ENCODE measurements at places on chromosomes 6 and 20.

- peak; percentile 77 for DNase-seq
These were observed 17.8 kb upstream of the FNDC1 start for GRCh38 chr6:159151266-159151855.

DNA sequence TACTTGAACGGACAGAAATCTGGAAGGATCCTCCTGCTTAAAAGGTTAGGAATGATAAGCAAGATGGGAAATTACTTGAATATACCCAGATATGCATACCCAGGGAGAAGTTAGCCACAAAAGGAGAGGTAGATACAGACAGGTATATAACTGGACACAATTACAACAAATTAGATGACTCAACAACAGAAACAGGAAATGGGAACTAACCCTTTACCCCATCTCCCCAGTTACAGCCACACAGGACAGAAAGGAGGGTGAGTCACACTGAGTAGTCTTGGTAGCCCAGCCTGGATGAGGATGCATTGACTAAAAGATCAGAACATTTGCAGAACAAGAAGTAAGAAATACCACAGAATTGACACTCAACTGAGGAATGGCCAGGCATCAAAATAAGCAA is 61.2 kb downstream of the C6orf52 start:
- DNase-seq = peak; percentile 94

GRCh38 chr6:151242420-151242861 is 2.7 kb downstream of the AKAP12 start:
- DNase-seq = no peak

- DNase-seq = peak; percentile 89
These were observed 105.8 kb downstream of the SLX4IP start for GRCh38 chr20:10540636-10541493.

DNA sequence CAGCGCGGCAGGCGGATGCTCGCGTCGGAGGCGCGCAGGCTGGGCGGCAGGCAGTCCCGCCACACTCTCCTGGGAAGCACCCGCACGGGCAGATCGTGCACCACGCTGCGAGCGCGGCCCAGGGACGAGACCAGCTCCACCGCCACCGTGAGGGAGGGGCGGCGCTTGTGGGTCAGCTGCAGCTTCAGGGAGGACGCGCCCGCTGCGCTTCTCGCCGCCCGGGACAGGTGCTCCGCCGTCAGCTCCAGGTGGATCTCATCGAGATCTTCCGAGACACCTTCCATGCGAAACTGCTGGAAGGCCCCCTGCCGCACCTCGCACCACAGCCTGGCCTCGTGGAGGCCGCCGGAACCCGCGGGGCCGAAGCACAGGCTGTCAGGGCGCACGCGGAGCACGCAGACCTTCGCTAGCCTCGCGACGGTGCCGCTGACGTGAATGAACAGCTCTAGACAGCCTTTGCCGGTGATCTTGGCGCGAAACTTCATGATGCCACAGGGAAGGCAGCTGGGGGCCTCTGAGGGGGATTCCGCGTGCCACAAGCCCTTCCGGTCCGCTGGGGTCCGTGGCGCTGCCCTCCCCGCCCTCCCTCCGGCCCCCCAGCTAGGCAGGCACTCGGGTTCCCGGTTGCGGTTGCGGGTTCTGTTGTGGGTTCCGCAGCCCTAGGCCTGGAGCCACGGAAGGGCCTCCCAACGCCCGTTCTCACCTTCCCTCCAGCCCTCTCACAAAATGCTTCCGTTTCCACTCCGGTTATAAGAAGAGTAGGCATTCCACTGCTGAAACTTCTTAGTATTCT is at the start of gene HUS1B:
Gene HUS1B (minus strand): TSS at position 641 of the 793 bp plus-strand sequence. CDS start 156 bp downstream, at position 485.
- DNase-seq = no peak

DNA sequence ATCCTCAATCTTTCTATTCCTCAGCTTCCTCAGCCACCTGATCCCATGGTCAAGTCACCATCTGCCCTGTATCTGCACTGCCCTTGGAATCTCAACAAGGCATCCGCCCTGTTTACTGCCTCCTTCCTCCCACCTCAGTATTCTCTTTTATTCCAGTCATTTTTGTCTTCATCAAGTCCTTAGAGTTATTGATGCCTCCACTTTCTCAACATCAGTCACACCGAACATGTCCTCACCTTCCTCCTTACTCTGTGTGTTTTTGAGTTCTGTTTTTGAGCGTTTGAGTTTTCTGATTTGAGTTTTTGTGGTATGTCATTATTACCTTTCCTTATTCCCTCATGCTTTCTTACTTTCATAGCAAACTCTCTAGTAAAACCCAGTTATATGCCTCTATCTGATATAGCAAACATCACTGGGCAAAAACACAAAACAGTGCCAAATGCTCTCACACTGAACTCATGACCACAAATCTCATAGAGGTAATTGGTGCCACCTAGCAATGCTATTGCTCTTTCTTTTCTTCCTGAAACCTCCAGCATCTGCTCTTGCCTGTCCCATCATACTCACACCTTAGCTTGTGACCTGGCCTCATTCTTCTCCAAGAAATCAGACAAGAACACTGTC is 11.8 kb upstream of the GNRH2 start:
- no peak for DNase-seq

GRCh38 chr20:52564594-52564993 is 373.0 kb upstream of the ZFP64 start:
- DNase-seq = no peak

DNA sequence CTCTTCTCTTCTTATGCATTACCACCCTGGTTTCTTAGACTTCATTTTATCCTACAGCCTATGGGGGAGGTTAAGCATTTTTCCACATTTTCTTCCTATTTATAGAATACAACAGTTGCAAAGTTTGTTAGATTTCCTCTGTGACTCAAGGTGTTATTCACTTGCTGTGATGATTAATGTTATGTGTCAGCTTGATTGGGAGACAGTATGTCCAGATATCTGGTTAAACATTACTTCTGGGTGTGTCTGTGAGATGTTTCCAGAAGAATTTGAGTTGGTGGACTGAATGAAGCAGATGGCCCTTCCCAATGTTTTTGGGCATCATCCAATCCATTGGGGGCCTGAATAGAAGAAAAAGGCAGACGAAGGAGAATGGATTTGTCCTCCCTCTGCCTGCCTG is 131.3 kb downstream of the C6orf118 start:
- no peak for DNase-seq

DNA sequence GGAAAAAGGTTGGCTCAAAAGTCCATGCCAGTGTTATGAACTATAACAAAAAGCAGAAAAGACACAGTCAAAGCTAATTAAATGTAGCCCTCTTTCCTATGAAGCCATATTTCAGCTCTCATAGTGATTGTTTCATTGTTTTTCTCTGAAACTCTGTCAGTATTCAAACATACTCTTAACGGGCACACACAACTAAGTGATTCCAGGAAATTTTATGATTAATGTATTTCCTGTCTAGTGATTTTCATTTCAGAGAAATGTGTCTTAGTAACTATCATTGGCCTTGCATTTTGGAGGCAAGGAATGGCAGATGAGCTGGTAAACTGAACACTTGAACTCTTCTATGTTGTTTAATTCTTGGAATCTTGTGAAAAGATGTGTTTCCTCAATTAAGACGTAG is 68.0 kb downstream of the CLVS2 start:
- DNase-seq = no peak

- no peak for DNase-seq
These were observed 1.3 kb upstream of the CTCFL start for GRCh38 chr20:57526087-57526884.

- DNase-seq = no peak
These were observed 41.5 kb downstream of the APCDD1L start for GRCh38 chr20:58473453-58474425.

DNA sequence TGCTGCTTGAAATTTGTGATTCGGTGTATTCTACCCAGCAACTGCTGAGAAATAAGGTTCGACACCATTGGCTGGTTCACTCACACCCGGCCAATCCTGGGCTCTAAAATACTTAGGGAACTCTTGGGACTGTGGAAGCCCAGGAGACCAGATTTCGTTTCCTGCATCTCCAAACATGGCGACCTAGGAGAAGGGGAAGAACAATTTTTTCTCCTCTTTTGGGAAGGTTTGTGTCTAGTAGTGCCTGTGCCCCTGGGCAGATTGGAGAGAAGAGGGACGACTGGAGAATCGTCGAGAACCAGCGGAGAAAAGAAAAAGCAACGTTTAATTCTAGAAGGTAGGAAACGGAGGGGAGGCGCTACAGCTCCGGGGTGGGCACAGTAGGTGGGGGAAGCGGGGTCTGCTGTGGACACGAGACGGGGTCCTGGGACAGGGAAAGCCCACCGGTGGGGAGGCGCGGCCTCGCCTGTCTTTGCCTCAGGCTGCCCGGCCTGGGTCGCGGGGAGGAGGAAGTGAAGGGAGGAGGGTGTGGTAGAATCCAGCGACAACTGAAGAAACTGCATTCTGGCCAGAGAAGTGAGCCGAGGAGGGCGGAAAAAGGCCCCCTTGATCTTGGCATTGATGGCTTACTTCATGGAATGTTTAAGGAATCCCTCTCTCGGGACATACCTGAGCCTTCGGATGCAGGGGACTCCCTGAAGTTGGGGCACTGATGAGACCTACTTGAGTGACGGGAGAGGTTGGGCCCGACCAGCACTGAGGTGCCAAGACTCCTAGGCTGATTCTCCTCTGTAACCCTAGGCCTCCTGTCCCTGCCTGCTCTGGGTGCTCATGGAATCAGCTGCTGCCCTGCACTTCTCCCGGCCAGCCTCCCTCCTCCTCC is at the start of gene BTN2A1:
Gene BTN2A1 (plus strand): TSS at position 150 of the 883 bp plus-strand sequence. CDS start 682 bp downstream, at position 832.
- DNase-seq = peak; percentile 94

- peak; percentile 89 for DNase-seq
These were observed 11.9 kb upstream of the SIRPD start for GRCh38 chr20:1569415-1569881.

- DNase-seq = no peak
These were observed 22.4 kb downstream of the KCNQ2 start for GRCh38 chr20:63449796-63450730.

- no peak for DNase-seq
These were observed 23.8 kb downstream of the TBC1D32 start for GRCh38 chr6:121310495-121310894.

DNA sequence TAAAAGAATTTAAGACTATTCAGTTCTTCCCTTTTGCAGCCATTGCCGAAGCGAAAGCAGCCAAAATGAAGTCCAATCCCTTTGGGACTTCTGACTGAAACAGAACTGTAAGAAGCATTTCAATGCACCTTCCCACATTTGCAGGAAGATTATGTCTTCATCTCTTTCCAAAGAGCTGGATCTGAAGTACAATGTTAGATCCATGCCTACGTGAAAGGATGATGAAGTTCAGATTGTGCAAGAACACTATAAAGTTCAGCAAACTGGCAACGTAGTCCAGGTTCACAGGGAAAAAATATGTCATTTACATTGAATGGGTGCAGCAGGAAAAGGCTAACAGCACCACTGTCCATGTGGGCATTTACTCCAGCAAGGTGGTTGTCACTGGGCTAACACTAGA is 6.0 kb upstream of the FILIP1 start:
- no peak for DNase-seq

DNA sequence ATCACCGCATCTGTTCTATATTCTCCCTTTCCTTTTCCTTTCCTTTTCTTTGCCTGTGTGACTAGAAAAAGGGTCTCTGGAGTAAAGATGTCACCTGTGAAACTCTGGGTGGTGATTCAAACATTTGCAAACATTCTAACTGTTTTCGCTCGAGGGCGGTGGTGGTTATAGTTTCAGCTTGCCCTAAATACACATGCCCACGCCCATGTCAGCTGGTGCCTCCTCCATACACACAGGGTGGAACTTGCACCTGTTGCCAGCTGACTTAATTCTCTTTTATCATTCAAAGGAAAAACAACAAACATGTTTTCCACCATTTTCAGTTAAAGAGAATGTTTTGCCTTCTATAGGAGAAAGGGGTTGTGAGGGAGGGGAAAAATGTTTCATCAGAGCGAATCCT is 381.9 kb upstream of the ARID1B start:
- DNase-seq = no peak

- DNase-seq = no peak
These were observed 85.8 kb downstream of the SRC start for GRCh38 chr20:37431786-37432185.

DNA sequence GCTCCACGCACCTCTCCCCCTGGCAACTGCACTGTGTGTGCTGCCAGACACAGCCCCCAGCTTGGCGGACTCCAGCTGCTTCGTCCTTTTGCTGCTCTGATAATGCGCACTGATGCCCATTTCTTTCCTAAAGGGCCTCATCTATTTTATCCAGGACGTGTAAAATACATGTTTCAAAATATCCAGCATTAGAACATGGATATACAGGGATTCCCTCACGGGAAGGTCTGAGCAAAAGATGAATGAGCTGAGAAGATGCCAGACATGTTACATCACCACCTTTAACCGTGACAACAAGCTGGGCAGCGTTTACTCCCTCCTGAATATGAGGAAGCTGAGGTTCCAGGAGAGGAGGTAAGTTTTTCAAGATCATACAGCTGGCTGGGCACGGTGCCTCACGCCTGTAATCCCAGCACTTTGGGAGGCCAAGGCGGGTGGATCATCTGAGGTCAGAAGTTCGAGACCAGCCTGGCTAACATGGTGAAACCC is 32.8 kb downstream of the TNXB start:
- no peak for DNase-seq

GRCh38 chr6:48141975-48142374 is 31.0 kb upstream of the PTCHD4 start:
- DNase-seq = no peak

DNA sequence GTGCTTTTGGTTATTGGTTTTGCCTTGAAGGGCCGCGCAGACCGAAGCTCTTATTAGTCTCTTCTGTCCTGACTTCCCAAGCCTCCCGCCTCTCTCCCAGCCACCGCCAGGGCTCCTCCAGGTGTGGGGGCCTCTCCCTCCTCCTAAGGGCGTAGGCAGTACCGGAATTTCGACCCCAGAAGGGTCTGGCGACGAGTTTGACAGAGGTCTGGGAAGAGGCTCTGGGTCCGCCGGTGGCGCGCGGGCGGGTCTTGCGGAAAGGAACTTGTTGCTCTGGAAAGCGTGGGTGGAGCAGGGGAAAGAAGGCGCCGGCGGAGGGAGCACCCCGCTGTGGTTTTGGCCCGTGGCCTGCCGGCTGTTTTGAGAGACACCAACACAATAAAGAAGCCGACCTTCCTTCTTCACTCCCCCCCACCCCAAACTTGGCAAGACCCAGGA is 1.8 kb downstream of the PCSK2 start:
- DNase-seq = no peak

GRCh38 chr20:24998121-24998520 is 5.6 kb upstream of the APMAP start:
- DNase-seq = no peak

GRCh38 chr6:41028561-41029412 is 10.2 kb downstream of the UNC5CL start:
- no peak for DNase-seq

- no peak for DNase-seq
These were observed 199.8 kb downstream of the TENT5A start for GRCh38 chr6:81552644-81553043.

- no peak for DNase-seq
These were observed 662.1 kb upstream of the ID4 start for GRCh38 chr6:19175023-19175422.

DNA sequence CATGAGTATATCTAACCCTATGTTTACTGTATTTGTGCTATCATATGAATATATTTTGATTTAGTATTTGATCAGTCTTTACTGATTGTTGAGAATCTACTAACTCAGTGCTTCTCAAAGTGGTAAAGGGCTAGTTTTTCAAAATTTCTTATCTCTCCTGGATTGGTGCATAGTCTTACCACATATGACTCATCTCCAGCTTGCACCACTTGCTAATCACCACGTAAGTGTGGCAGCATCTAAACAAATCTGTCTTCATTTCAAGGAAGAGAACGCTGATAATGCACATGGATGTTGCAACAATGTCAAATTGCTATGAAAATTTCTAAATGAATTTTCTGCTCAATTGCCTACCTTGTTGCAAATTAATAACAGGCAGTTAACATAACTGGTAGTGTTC is 299.5 kb downstream of the PAX1 start:
- DNase-seq = no peak

All from suppressor macrophage treated with lipopolysaccharide for 1 hour (primary cell).